ENCODE measurements at places on chromosomes 5 and 9. TPM values are rescaled to one million over a fixed set of nuclear protein-coding genes. Genes with fewer than 3 reads are reported as not detected.

- DNase-seq: no peak
Measured at GRCh38 chr5:55241746-55242145, 8.3 kb upstream of the CCNO start.

- peak; percentile 84 for DNase-seq
Measured at GRCh38 chr9:127796225-127796813, 6.4 kb upstream of the FPGS start.

GRCh38 chr5:163867324-163867723 is 361.9 kb downstream of the MAT2B start:
- DNase-seq: no peak

DNA sequence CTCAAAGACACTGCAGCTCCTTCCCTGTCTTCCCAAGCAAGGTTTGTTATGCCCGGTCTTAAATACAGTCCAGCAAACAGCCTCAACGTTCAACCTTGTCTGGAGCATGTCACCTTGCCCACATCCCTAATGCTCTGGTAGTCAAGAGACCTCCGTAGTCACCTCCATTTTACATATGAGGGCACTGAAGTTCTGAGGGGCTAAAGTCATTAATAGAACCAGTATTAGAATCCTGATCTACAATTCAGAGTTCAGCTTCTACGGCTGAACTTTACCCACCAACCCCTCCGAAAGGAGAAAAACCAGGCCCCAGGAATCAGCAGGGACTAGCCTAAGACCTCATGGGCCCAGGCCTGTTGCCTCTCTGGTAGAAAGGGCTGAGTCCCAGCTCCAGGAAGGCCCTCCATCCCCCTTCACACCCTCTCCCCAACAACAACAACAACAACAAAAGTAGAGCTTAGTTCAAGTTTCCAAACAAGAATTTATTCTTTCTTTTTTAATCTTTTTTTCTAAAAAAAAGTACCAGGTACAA is 795 bp upstream of the STOML2 start:
- DNase-seq: peak; percentile 34

- no peak for DNase-seq
Measured at GRCh38 chr9:101707721-101708120, 30.7 kb downstream of the GRIN3A start.

DNA sequence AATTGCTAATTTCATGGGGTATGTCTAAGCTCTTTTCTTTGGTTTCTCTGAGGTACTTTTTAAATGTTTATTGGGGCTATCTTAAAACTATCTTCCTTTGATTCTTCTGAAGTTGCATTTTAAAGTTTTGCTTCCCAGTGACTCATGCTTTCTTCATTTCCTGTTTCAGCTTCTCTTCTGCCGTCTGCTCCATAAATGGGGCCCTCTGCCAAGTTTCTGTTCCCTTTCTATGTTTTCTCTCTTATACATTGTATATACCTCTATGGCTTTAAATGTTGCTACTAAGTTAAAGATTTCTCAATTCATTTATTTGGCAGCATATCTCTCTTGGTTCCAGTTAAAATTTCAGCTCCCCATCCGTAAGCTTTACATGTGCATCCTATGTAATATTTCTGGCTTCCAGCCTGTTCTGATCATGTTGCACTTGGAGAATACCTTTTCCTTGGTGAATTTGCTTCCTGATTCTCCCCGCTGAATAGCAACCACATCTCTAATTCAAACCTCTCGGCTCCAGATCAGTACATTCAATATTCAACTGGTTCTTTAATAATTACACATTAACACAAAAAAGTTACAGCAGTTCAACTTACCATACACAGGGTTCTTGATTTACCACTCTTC is 125.3 kb downstream of the ST8SIA4 start:
- DNase-seq: no peak

DNA sequence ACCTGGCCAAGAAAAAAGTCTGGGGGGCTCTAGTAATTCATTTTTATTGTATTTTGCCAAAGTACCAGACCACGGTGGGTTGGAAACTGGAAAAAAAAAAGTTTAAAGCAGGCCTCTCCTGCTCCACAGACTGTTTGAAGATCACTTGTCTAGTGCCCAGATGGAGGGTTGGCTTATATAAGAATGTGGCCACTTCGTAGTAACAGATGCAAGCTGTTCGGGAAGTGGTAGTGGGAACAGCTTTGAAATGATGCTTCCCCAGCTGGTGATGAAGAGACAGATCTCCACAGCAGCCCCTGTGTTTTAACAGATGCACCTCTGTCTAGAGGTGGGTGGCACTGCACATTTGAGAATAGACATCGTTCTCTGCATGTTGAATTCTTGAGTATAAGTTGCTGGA is 54.3 kb upstream of the DMRT3 start:
- DNase-seq: no peak

DNA sequence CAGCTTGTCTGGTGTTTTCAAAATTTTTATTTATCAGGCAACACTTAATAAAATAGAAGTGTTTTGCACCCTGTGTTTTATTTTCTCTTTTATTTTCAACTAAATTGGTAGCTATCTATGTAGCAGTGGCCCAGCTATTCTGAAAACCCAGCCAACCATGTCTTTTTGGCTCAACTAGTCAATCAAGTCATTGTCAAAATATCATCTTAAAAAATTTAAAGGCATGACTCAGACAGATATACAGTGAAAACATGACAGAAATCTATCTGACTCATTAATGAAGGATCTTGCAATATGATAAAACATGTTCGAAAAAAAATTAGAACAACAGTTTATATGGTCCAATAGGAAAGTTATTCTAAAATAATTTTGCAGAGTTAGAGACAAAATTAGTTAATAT is 75.1 kb downstream of the HSD17B4 start:
- no peak for DNase-seq

DNA sequence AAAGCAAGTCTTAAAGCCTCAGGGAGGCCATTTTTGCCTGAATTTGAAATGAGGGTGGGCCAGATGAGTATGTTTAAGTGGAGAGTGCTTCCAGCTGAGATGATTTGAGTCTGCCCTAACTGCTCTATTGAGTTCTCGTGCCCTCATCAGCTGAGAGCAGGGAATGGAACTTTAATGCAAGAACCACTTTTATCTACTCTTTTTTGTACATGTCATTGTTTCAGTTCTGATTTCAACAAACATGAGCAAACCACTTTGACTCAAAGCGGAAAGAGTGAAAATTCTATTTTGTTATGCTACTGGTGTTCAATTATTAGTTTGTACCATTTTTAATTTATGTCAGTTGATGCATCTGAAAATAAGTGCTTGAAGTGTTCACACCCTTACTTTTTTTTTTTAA is 35.8 kb downstream of the DCAF10 start:
- no peak for DNase-seq

DNA sequence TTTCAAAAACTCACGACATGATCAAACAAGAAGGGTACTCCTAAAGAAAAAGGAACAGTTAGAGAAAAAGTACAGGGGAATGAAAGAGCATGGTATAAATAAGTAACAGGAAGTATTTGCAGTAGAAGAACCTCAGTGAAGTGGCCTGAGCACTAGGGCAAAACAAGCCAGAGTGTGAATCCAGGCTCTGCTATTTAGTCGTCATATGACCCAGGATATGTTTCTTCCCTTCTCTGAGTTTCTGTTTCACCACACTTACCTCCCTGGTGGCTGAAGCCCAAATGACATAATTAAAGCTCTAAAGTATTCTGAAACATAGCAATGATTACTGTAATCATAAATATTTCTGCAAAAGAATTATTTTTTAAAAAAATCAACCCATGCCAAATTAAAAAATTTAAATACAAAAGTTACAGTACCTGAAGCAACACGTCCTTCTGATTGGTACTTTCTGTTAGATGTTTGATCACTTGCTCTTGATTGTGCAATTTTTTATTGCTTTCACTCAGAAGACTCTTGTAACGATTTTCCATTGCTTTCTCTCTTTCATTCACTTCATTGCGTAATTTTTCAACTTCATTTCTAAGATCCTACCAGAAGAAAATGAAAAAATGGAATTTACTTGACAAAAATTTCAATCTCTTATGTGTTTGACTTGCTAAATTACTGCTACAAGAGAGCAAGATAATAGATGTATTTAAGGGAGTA is 88.9 kb downstream of the CDK5RAP2 start:
- DNase-seq: no peak

GRCh38 chr9:4873066-4873465 is 80.3 kb downstream of the RCL1 start:
- DNase-seq: no peak

DNA sequence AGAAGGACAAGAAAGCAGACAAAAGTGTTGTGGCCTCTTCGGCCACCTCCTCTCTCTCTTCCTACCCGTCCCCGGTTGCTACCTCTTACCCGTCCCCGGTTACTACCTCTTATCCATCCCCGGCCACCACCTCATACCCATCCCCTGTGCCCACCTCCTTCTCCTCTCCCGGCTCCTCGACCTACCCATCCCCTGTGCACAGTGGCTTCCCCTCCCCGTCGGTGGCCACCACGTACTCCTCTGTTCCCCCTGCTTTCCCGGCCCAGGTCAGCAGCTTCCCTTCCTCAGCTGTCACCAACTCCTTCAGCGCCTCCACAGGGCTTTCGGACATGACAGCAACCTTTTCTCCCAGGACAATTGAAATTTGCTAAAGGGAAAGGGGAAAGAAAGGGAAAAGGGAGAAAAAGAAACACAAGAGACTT is 2.4 kb downstream of the EGR1 start:
- DNase-seq: no peak

DNA sequence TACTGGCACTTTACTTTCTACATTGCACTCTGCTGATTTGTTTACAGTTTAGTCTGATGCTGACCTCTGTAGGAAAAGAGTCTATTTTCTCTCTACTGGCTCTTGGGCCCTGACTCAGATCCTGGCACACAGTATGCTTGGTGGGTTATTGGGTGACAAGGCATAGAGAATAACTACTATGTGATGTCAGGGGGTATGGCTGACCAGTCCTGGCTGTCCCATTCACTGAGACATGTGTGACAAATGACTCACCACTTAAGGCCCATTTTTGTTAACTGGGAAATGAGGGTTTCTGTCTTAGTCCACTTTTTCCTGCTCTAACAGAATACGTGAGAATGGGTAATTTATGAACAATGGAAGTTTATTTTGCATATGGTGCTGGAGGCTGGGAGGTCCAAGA is 66.4 kb downstream of the DAPK1 start:
- no peak for DNase-seq

- DNase-seq: no peak
Measured at GRCh38 chr5:57531333-57531732, 48.7 kb upstream of the ACTBL2 start.

GRCh38 chr5:109947667-109948066 is 257.9 kb downstream of the MAN2A1 start:
- no peak for DNase-seq

DNA sequence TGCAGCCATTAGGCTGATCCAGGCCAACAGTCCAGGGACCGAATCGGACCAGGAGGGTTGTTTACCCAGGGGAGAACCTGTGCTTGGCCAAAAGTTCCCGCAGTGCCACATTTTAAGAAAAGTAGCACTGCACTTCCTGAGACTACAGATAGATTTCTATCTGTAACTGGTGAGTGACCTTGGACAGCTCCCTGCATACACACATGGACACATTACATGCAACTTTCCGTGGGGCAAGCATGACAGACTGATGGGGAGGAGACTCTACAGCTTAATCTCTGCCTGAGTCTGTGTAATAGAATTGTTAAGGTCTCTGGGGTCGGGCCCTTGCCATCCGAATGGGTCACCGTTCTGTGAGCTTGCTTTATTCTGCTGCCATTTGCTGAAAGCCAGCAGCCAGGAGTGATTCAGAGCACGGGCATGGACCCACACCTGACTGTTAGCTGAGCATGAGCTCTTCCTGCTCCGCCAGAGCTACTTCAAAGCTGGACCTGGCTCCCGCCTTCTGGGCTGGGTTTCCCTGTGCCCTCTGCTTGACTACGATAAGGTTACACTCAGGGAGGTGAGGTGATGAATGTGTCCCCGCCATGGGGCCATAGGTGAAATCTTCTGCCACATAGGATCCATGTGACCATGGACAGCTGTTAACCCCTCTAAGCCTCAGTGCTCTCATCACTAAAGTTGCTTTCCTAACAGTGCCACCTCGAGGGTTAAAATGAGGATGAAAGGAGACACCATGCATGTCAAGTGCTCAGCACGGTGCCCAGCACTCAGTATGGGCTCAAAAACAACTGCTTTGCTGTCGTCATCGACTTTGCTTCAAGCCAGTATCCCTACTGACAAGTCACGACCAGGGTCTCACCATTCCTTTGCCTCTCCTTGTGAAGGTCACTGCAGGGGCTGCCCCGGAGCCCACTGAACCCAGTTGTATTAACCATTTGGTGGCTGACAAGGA is 200.0 kb downstream of the MELK start:
- DNase-seq: no peak

DNA sequence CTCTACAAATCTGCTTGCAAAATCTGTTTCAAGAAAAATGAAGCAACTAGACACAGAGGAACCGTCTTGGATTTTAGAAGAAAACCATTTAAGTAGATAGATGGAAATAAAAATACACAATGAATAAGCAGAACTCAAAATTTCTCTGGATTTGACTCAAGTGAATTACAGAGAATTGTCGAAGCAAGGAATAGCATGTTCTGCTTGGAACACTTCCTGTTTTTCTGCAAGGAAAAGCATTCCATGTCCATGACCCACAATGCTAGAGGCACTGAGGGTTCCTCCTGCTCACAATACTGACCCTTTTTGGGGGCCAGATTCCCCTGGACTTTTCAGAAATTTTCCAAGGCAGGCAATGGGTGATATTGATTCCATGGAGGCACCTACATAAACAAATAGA is 29.8 kb downstream of the PRUNE2 start:
- no peak for DNase-seq

- DNase-seq: peak; percentile 83
Measured at GRCh38 chr9:88747768-88748167, 212.8 kb downstream of the NXNL2 start.

DNA sequence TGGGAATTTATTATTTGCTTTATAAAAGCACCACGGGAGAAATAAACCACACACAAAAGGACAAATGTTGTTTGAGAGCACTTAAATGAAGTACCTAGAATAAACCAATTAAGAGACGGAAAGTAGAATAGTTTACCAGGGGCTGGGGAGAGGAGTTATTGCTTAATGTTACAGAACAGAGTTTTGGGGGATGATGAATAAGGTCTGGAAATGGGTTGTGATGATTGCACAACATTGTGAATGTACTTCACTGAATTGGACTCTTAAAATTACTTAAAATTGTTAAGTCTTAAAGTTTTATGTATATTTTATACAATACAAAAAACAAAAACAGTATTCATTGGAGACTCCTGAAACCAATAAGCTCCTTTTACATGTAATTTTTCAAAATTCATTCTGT is 1.5 kb downstream of the ZBTB43 start:
- DNase-seq: no peak

Gene SPATA9
- total RNA-seq: 1.1 TPM

Gene C8G
- total RNA-seq: not detected

Gene TRAF1
- 5.3 TPM for total RNA-seq

Gene GDF9
- not detected for total RNA-seq

Gene PAIP1
- 89.9 TPM for total RNA-seq

Gene POU4F3
- not detected for total RNA-seq

Gene BARHL1
- total RNA-seq: not detected

Gene NAA35
- total RNA-seq: 30.1 TPM

Gene B4GALT7
- total RNA-seq: 14.3 TPM

Gene PDE6A
- not detected for total RNA-seq

Gene SLC36A3
- not detected for total RNA-seq

Gene PAXX
- total RNA-seq: 28.0 TPM

Gene OBP2B
- not detected for total RNA-seq

Gene PRR16
- total RNA-seq: 5.8 TPM

Gene IFNA21
- not detected for total RNA-seq

Gene CEL
- total RNA-seq: 0.36 TPM

Gene PAPPA
- total RNA-seq: 4.9 TPM

Gene FLT4
- total RNA-seq: 16.9 TPM

Gene IL5
- not detected for total RNA-seq

Gene CDH9
- 0.81 TPM for total RNA-seq

Gene ZNF366
- total RNA-seq: 1.8 TPM

Gene PLGRKT
- total RNA-seq: 18.8 TPM

Gene PCDHB16
- 4.6 TPM for total RNA-seq

Gene OMD
- 6.5 TPM for total RNA-seq

Gene FRMD3
- total RNA-seq: 8.6 TPM

All from sigmoid colon (tissue), 7 donors.